ENCODE measurements at places on chromosomes 7 and 10.

GRCh38 chr7:84714765-84715164 lies 472.1 kb downstream of the SEMA3D start:
- DNase-seq: no peak

GRCh38 chr7:156158213-156158612 lies 345.9 kb upstream of the SHH start:
- peak; percentile 53 for DNase-seq

- peak; percentile 70 for DNase-seq
These were observed 80.5 kb upstream of the PRKG1 start for GRCh38 chr10:50993771-50994251.

GRCh38 chr10:45423976-45424499 lies 50.0 kb downstream of the ALOX5 start:
- DNase-seq: no peak

DNA sequence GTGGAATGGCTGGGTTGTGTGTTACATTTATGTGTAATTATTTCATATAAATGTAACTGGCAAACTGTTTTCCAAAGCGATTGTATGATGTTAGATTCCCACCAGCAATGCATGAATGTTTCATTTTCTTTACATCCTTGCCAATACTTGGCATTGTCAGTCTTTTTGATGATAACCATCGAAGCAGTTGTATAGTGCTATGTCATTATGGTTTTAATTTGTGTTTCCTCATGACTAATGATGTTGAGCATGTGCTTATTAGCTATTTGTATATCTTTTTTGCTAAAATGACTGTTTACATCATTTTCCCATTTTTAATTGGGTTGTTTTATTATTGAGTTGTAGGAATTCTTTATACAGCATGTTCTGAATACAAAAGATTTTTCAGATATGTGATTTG lies 22.3 kb downstream of the AHCYL2 start:
- no peak for DNase-seq
